MV-4-11 (cell line): ENCODE measurements at places on chromosomes 16 and 17.

GRCh38 chr17:39648616-39649366 lies 11.8 kb downstream of the STARD3 start:
- DNase-seq = peak; percentile 64

- no peak for DNase-seq
These were observed 1.3 kb downstream of the TOM1L2 start for GRCh38 chr17:17970699-17971430.

DNA sequence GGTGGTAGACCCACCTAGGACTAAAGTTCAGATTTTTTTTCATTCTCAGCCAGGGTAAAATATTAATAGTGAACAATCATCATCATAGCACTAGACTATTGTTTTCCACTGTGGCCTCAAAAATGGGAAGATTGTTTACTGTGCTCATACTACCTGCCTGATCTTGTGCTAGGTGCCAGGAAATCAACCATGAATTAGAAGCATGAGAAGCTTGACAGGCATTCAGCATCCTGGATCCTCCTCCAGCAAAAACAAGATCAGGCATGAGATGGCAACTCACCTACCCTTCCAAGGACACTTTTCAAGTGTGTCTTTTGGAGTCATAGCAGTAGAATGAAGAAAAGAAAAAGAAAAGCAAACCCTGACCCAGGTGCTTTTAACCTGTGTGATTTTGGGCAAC lies 174.2 kb downstream of the CYLD start:
- DNase-seq = no peak

DNA sequence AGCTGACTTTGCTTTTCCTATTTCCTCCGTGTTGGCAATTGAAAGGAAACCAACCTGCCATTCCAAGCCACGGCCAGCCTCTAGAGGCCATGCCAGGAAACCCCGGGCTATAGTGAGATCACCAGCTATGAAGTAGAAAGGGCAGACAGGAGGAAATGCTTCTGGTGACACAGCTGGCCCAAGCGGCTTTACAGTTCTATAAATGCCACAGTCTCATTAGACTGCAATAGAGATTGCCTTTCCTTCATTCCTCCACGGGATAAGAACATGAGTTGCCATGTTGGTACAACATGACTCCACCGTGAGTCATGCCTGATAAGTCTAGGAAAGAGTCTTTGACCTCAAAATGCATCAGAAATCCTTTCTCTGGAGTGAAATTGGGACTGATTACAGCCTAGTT lies 384.9 kb downstream of the GRIN2A start:
- no peak for DNase-seq

- no peak for DNase-seq
These were observed 70.6 kb downstream of the DYNLRB2 start for GRCh38 chr16:80611171-80611929.

- no peak for DNase-seq
These were observed 216.0 kb downstream of the ZNF423 start for GRCh38 chr16:49639739-49640431.

DNA sequence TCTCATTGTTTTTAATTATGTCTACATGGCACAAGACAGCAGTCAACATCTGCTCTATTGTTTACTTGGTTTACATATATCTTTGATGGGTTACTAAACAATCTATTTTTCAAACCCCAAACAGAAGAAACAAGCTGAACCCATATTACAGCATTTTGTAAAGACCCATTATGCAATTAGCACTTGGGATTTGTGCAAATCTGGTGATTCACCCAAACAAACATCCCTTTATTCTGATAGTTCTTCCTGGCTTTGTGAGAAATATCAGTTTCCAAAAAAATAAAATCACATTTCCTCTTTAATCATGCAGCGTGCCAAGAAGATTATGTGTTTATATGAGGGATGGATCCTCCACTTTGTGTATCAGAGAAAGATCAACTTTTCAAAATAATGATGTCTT lies 16.8 kb upstream of the RBFOX1 start:
- no peak for DNase-seq

GRCh38 chr16:6066652-6067051 lies 969.1 kb upstream of the EEF2KMT start:
- no peak for DNase-seq

DNA sequence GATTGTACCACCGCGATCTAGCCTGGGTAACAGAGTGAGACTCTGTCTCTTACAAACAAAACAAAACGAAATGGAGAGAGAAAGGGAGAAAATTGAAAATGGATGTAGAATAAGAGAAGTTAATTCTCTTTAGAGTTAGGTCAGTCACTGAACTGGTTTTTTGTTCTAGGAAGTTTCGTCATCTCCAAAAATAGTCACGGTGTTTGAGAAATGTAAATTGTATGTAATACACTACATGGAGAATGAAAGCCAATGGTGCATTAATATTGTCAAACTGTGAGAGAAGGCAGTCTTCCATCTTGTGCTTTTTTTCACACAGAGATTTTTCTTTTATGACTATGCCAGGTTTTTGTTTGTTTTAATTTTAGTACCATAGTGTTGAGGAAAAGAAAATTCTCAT lies 145.9 kb downstream of the BCAS3 start:
- peak; percentile 72 for DNase-seq

GRCh38 chr16:57821149-57821971 lies 19.1 kb upstream of the KIFC3 start:
- DNase-seq = no peak

- peak; percentile 96 for DNase-seq
These were observed 28.6 kb downstream of the PMP22 start for GRCh38 chr17:15236281-15237105.

DNA sequence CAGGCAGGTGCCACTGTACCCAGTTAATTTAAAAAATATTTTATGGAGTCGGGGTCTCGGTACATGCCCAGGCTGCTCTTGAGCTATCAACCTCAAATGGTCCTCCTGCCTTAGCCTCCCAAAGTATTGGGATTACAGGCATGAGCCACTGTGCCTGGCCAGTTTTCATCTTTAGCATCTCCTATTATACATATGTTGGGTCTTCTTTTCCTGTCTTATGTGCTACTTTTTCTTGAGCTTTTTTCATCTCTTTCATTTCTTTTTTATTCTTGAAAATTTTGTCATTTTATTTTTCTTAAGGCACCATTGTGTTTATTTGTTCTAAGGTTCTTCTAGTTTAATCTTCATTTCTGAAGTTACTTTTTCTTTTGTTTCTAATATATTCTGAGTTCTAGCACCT lies 20.7 kb downstream of the BANP start:
- DNase-seq = no peak

DNA sequence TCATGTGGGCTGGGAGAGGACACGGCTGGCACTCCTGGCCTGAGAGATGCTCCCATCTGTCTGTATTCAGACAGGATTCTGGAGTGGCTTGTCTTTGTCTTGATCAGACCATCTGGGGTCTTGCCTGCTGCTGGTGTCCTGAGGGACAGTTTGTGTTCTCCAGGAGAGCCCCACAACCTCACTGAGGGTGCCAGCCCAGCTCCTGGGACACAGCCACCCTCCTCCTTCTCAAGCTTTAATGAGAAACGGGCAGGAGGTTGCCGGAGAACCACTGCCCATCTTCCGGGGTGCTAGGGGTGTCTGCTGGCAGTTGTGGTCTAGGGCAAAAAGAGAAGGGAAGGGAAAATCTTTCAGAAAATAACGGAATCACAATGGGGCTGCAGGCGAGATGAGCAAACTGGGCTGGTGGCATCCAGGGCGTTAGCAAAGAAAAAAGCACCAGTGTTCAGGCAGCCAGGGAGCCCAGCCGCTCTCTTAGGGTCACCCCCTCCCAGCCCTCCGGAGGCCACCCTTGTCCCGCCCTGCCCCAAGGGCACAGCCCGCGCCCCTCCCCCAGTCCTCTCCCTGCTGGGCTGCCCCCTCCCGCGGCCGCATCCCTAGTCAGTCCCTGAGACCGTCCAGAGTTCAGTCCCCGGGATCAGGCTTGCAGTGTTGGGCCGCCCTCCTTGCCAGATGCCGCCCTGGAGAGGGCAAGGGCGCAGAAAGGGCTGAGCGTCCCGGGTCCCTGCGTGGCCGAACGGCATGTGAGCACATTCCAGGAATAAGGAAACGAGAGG lies 824.7 kb downstream of the KCNJ18 start:
- DNase-seq = no peak

DNA sequence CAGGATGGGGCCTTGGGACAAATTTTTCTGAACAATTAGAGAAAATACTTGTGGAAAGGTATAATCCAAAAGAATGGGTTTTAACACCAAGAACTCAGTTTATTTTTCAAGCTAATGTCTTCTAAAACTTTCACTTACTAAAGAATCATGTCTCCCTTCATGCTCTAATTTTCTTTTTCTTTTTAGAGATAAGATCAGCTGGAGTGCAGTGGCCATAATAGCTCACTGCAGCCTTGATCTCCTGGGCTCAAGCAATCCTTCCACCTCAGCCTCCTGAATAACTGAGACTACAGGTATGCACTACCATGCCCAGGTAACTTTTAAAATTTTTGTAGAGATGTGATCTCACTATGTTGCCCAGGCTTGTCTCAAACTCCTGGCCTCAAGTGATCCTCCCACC lies 5.5 kb downstream of the OR4D1 start:
- DNase-seq = no peak

- DNase-seq = no peak
These were observed 67.9 kb downstream of the TAOK1 start for GRCh38 chr17:29458066-29458465.

DNA sequence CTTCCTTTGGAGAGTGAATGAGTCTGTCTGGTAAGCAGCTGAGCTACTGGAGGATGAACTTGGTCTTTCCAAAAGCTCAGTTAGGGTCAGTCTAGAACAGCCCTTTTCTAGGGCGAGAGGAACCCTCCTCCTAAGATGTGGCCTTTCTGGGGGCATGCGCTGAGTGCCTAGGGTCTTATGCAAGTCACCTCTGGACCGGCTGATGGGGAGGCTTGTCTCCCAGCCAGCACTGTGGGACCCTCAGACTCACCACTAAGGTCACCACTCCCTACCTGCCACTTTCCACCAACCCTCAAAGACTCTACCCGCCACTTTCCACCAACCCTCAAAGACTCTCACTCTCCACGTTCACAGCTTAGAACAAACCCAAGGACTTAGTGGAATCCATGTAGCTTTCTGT lies 26.8 kb downstream of the LMF1 start:
- DNase-seq = no peak

GRCh38 chr16:47492428-47493377 lies 31.6 kb downstream of the PHKB start:
- peak; percentile 96 for DNase-seq

GRCh38 chr17:78970834-78971755 lies 8.6 kb downstream of the LGALS3BP start:
- DNase-seq = peak; percentile 59

DNA sequence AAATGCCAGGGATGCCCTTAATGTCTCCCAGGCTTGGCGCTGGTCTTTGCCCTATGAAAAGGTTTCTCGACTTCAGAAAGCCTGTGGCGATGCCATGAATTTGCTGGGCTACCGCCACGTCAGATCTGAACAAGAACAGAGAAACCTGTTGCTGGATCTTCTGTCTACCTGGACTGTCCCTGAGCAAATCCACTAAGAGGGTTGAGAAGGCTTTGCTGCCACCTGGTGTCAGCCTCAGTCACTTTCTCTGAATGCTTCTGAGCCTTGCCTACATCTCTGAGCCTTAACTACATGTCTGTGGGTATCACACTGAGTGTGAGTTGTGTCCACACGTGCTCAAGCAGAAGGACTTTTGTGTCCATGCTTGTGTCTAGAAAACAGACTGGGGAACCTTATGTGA lies 11.4 kb downstream of the CHST4 start:
- DNase-seq = no peak

DNA sequence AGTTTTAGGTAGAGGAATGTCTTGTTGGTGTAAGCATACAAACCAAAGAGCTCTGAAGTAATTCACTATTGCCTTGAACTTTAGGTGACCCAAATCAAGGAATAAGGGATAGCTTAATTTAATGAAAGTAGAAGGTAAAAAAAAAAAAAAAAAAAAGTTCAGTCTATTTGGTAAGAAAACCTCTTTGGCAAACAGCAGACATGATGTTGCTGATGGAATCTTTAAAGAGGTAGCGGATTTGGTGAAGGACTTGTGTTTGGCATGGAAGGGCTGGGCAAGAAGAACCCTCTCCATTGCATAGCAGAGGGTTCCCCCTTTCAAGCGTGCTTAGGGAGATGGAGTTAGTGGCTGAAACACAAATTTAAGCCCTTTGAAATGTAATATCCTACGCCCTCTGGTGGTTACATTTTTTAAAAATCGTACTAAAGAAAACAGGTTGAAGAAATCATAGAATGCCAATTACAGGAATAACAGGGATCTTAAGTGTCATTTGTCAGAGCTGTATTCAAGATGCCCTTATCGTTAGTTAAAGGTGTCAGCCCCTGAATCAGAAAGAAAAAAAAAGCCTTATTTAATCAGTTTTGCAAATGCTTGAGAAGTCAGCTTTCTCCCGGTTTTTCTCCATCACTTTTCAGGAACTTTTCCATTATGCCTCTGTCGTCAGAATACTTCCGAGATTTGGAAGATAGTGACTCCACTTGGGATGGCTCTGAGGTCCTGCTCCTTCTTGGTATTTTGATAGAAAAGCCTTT lies 383.1 kb downstream of the KCNJ2 start:
- peak; percentile 55 for DNase-seq

- peak; percentile 68 for DNase-seq
These were observed 339.8 kb upstream of the PSMD7 start for GRCh38 chr16:73956587-73957494.

DNA sequence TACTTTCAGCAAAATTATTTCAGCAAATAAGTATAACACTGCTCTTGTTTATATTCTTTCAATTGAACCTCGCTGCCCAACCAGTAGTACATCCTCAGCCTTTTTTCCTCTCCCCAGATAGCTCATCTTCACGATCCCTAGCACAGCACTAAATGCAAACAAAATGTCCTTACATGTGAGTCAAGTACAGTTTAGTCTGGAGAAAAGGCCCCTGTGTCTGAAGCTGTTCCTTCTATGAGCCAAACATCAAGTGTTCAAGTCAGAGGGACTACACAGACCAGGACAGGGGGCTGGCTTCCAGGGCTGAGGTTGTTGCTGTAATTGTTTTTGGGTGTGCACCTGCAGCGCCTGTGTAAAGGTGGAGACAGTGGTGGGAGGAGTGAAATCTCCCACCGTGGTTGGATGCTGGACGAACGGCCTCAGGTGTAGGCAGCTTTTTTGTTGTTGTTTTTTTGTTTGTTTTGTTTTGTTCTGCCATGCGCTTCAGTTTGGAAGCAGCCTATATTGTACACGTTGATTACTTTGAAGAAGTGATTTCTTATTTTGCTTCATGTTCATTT lies 147.1 kb downstream of the PRKCA start:
- no peak for DNase-seq

DNA sequence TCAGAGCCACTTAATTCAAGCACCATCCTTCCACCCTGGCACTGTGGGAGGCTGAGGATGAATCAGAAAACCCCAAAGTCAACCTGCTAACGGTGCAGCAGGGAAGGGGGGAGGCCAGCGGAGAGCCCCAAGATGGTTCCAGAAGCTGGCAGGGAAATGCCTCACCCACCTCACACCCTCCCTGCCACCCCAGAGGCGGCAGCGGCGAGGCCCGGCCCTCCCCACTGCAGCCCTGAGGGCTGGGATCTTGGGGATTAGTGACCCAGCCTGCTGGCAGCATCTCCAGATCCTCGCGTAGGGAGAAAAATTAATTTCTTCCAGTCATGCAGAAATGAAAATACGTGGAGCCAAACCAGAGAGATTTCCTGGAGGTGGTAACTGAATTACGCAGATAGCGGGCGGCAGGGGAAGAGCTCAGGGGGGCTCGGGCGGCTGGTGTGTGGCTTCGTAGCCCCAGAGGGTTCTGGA lies 38.2 kb downstream of the CBFA2T3 start:
- no peak for DNase-seq

GRCh38 chr16:56483394-56483793 lies 32.0 kb downstream of the OGFOD1 start:
- no peak for DNase-seq

GRCh38 chr17:80461528-80462160 lies 14.8 kb downstream of the NPTX1 start:
- no peak for DNase-seq

GRCh38 chr17:73156166-73156840 lies 8.5 kb upstream of the SSTR2 start:
- DNase-seq = peak; percentile 32

GRCh38 chr17:68238871-68239253 lies 9.0 kb upstream of the AMZ2 start:
- DNase-seq = no peak
